ENCODE measurements at places on chromosomes 12 and 14.

DNA sequence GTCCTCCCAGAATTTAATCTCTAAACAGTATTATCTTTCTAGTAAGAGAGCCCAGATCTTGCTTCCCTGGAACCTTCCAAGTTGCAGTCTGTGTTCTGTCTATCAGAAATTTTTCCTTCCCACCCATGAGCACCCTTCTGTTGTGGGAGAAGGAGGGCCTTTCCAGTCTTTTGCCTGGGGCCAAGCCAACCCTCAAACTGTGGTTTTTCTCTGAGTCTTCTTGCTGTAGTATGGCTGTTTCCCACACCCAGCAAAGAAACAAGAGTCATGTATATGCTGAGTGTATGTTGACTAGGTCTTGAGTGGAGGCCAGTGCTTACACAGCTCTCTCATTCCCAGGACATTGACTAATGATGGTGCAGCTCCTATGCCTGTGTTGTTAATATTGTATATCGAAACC is 104.5 kb downstream of the TGFB3 start:
- peak; percentile 91 for DNase-seq

GRCh38 chr12:512933-513332 is 53.2 kb downstream of the B4GALNT3 start:
- DNase-seq: no peak

- DNase-seq: no peak
These were observed 24.6 kb downstream of the RPS6KA5 start for GRCh38 chr14:91035855-91036254.

GRCh38 chr14:93914278-93914677 is 12.9 kb upstream of the FAM181A start:
- no peak for DNase-seq

- DNase-seq: no peak
These were observed 235.4 kb downstream of the SUDS3 start for GRCh38 chr12:118611770-118612169.

DNA sequence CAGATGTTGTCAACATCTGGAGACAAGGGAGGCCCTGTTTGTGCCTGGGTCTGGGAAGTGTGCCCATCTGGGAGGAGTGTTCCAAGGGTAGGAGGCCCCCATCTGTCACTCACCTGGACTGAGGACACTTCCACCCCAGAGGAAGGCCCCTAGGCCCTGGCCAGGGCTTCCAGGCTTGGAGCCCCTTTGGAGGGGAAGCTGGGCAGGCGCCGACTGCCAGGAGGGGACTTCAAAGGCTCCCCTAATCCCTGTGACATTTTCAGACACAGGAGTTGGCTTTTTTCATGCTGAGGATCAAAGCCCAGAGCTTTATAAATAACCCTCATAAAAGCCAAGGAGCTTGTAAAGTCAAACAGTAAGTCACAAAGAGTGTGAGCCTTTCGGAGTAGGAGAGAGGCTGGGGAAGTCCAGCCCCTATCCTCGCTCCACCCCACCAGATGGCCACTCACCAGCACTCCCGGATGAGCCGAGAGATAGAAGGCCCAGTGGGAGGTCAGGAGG is 17.6 kb upstream of the FAM222A start:
- peak; percentile 47 for DNase-seq

GRCh38 chr14:50018201-50018932 is 98.0 kb downstream of the VCPKMT start:
- peak; percentile 56 for DNase-seq

DNA sequence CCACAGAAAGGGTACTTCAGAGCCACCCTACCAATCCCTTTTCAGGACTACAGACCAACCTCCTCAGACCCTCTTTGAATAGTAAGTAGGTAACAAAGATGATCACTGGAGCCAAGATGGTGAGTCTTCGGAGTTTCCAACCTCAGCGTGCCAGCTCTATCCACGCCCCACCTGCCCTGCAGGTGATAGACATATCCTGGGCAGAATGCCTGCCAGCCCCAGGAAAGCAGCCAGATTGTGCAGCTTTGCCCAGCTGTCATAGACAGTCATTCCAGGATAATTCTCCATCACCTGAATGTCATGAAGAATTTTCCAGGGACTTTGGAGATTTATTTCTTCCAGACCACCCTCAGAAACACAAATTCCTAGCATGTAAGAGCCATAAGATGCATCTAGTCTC is 434.4 kb downstream of the RGS6 start:
- DNase-seq: no peak

- no peak for DNase-seq
These were observed 33.5 kb upstream of the ATP2A2 start for GRCh38 chr12:110247340-110248095.

Measured in fibroblast of villous mesenchyme (primary cell).